ENCODE measurements at places on chromosomes 11 and 22. TPM values are rescaled to one million over a fixed set of nuclear protein-coding genes. Genes with fewer than 3 reads are reported as not detected.

GRCh38 chr22:48574776-48575617 is 1252.7 kb downstream of the BRD1 start:
- H3K4me3 ChIP-seq: no peak overlapping the region
- H3K36me3 ChIP-seq: no peaks in the 10 kb centered on the region
- H3K27ac ChIP-seq: no peak overlapping the region
- H3K4me1 ChIP-seq: no peaks in the 10 kb centered on the region

POU2AF1 gene
- not detected for total RNA-seq

DNA sequence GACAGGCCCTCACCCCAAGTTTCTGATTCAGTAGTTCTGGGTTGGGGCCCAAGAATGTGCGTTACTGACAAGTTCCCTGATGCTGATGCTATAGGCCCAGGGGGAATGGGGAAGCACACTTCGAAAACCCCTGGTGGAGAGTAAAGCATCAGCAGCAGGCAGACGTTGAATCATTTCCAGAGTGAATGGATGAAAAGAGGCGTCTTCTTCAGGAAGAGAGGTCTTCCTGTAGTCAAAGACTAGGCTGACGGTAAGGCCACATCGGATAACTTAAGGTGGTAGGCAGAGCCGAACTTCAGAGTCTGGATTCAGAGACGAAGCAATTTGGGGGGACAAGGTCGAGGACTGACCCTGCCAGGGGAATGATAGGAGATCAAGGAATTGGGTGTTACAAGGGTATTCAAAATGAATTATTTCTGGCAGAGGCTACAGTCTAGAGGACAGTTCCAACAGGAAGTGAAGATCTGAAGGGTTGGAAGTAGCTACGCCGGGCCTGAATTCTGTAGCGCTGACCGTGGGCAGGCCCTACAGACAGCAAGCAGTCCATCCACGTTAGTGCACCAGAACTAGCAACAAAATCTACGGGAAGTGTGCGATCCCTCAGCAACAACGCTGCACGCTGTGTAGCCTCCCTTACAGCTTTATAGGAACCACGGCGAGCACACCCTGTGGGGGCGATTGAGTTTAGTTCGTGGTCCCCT is 862 bp upstream of the CENATAC start:
- H3K4me3 ChIP-seq: peak overlapping the region; percentile 88
- peaks cover 34% of the 10 kb centered on the region for H3K4me1 ChIP-seq
- peaks cover 16% of the 10 kb centered on the region for H3K36me3 ChIP-seq
- H3K27ac ChIP-seq: peak overlapping the region; percentile 65
- H3K27me3 ChIP-seq: no peaks in the 10 kb centered on the region
- DNase-seq: no peak

DNA sequence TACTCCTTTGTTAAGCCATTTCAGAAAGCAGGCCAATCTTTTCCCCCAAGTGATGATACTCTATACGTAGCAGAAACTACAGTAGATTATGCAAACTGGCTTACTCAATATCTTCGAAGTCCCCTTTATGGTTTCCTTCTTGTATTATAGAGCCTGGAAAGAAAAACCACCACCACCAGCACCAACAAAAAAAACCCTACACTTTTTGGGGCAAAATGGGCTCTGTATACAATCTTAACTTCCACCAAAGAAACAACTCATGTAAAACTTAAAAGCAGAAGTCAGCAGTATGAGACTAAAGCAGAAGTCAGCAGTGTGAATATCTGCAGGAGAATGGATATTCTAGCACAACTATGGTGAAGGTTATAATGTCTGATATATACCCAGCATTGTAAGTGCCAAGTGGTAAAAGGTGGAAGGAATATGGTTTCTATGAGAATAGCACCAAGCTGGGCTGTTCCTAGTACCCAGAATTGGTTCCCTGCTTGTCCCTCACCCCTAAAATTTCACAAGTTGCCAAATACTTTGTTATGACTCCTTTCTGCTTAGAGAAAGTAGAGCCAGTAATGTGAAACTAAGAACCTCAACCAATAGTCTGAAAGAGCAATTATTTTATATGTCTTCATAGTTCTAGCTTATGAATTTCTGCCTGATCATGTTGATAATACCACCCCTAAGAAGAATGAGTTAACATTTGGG is 252.1 kb downstream of the SBF2 start:
- no peaks in the 10 kb centered on the region for H3K27me3 ChIP-seq
- H3K4me3 ChIP-seq: no peak overlapping the region
- DNase-seq: no peak
- H3K36me3 ChIP-seq: no peaks in the 10 kb centered on the region
- no peak overlapping the region for H3K27ac ChIP-seq

DNA sequence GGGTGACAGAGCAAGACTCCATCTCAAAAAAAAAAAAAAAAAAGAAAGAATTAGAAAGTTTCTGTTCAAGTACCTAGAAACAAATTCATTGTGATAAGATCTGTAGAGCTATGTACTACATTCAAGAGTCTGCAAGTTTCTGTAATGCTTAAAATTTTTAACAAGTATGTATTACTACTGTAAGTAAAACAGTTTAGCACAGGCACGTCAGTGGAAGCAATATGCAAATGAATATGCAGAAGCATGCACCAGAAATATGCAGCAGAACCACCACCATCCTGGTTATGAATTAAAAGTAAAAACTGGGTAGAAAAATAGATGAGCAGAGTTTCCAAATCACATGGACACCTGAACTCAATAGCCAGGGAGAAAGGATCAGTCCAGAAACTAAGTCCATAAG is 19.3 kb downstream of the SBF2 start:
- H3K4me1 ChIP-seq: peaks cover 23% of the 10 kb centered on the region
- DNase-seq: no peak
- H3K36me3 ChIP-seq: no peaks in the 10 kb centered on the region
- no peaks in the 10 kb centered on the region for H3K27me3 ChIP-seq
- no peak overlapping the region for H3K27ac ChIP-seq

MRPL17 gene
- 55.2 TPM for total RNA-seq

GRCh38 chr11:117449111-117449693 is 121.5 kb downstream of the CEP164 start:
- peaks cover 6% of the 10 kb centered on the region for H3K4me1 ChIP-seq
- H3K27me3 ChIP-seq: no peaks in the 10 kb centered on the region
- H3K4me3 ChIP-seq: no peak overlapping the region

DNA sequence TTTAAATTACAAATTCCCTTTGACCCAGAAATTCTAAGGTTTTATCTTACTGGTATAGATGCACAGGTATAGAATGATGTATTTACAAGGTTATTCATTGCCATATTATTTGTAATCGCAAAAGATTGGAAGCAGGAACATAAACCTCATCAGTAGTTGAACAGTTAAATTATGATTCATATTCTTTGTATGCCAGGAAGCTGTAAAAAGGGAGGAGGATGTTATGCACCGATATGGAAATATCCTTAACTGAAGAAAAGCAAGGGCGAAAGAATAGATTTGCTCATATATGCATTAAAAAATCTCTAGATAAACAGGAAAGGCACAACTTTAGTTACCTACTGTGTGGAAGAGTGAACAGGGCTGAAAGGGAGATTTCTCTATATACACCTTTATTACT is 36.7 kb downstream of the PPFIA1 start:
- no peak for DNase-seq
- peaks cover 18% of the 10 kb centered on the region for H3K4me1 ChIP-seq
- no peak overlapping the region for H3K4me3 ChIP-seq
- peaks cover 6% of the 10 kb centered on the region for H3K36me3 ChIP-seq
